DMS79 treated with DMSO at 0.1 percent for 48 hours (cell line): ENCODE measurements at places on chromosomes 7 and 10.

- no peak for DNase-seq
Observed at GRCh38 chr10:95268438-95268837, 22.4 kb downstream of the PDLIM1 start.

DNA sequence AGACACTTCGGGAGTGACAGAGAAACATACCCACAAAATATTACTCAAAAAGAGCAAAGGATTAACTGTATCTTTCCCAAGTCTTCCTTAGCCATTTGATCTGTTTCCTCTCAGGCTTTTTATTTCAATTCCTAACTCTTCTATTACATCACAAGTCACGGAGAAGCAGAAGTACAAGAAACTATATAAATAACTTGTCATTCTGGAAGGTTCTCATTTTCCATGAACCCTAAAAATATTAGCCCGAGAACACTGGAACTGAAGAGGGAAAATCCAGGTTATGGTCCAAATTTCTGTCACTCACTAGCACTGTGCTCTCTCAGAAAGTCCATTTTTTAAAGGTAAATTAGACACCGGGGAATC lies 98.0 kb downstream of the GRB10 start:
- no peak for DNase-seq

- DNase-seq = no peak
Observed at GRCh38 chr10:62394556-62395018, 20.4 kb downstream of the ZNF365 start.

DNA sequence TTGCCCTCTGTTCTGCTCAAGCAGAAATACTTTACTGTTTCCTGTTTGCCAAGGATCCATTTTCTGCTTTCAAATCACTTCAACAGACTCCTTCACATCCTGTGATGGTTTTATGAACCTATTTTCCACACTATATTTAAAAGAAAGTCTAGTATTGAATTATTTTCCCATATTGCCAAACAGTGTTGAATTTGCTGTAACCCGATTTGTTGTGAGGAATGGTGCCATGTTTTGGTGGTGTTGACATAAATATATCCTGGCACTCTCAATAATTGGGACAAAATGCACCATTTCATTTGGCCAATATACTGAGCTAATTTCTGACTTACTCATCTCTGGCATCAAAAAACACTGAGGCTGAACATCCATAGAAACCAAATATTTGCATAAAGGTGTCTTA lies 615.4 kb upstream of the SEMA3D start:
- no peak for DNase-seq

GRCh38 chr10:80154978-80155695 lies 22.6 kb downstream of the PLAC9 start:
- DNase-seq = no peak

GRCh38 chr7:1747004-1747801 lies 77.1 kb downstream of the ELFN1 start:
- no peak for DNase-seq

- DNase-seq = no peak
Observed at GRCh38 chr7:123533929-123534382, 439 bp downstream of the IQUB start.

- DNase-seq = no peak
Observed at GRCh38 chr10:60187691-60188090, 202.0 kb downstream of the ANK3 start.

- DNase-seq = peak; percentile 77
Observed at GRCh38 chr7:66050990-66051448, 24.6 kb upstream of the ASL start.

DNA sequence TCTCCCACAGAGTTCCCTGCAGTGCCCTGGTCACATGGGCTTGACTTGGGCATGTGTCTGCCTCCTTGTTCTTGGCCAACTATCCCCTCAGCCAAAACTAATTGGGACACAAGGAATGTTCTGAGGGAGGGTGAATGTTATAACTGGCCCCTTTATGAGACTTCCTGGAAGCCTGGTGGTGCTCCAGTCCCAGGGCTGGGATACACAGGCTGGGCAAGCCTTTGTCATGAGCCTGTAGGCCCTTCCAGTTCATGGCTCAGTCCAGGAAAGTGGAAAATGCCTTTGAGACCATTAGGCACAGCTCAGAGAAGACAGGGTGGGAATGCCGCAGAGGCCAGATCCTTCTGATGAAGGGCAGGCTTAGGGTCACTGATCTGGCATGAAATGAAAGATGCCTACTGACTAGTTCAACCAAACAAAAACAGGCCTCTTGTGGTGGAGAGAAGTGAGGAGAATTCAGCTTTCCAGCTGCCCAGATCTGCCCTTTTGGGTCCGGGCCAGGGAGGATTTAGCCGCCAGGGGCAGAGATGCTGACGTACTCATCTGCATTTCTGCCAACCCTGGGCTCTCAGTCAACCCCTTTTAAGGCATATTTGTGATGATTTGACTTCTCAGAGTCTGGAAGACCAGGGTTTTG lies 961.5 kb downstream of the KCNMA1 start:
- DNase-seq = no peak
